ENCODE measurements at places on chromosomes 12 and 14.

- DNase-seq, result no peak
These were observed 48.6 kb downstream of the DRAM1 start for GRCh38 chr12:101925935-101926334.

- no peak for DNase-seq
These were observed 33.0 kb downstream of the EMP1 start for GRCh38 chr12:13229504-13229903.

DNA sequence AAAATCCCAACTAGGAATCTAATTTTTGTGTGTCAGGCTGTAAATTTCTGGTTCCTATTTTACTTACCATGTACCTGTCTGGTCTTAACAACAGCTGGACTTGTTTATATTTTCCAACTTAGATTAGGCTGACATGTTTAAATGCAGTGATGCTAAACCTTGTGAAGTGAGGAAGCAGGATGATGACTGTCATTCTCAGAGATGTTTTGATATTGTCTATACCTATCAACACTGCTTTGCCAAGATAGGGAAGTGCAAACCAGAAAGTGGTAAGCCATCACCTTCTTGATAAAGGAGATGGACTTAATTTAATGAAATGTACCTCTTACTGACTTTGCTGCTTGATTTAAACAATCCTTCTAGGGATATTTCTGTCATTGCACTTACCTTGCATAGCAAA, 2.1 kb downstream of the BICD1 start:
- no peak for DNase-seq

- no peak for DNase-seq
These were observed 112.8 kb upstream of the PELI2 start for GRCh38 chr14:56005191-56006053.

GRCh38 chr14:29603696-29604095, 324.0 kb downstream of the PRKD1 start:
- DNase-seq, result peak; percentile 77

DNA sequence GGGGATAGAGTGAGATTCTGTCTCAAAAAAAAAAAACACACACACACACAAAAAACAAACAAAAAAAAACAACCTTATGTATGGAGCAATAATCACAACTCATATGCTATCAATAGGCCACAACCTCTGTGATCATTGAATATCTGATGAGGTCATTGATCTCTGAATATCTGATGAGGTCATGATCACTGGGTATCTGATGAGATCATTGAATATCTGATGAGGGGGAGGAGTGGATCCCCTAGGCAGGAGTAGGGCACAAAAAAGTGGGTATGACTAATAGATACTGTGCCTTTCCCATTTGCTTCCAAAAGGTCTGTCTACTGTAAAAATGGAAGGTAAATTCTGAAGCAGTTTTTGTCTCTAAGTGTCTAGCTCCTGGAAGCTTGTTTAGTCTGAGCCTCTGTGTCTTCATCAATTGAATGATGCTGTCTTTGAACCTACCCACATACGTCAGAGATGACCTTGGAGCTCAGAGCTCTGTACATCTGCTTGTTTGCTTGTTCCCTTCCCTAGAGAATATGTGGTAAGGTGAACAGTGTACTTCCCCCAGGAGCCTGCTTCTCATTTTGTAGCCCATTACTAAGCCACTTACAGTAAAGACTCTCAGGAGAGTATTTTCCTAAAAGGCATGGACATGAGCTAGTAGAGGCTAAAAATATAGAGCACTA, 13.6 kb downstream of the PAH start:
- no peak for DNase-seq

Data from lung microvascular endothelial cell (primary cell).